ENCODE measurements at places on chromosomes 12 and 14. TPM values are rescaled to one million over a fixed set of nuclear protein-coding genes. Genes with fewer than 3 reads are reported as not detected.

KRT6C gene
- not detected for total RNA-seq

AGAP2 gene
- total RNA-seq, result 5.0 TPM

KRT80 gene
- total RNA-seq, result 0.44 TPM

DNA sequence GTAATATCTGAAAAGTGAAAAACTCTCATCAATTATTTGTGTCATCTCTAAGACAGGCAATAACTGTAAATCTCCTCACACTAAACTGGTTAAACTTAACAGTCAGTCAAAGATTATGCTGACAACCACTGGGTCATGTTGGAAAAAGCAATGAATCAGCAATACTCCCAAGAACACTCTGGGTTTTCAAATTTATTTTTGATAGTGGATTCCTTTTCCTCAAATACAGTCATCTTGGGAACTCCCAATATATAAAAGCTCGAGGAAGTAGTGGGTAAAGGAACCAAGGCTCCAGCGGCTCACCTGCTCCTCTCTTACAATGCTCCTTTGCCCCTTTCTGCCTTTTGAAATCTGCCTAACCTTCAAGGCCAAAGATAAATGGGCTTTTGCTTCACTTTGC is 70.0 kb downstream of the ARMH4 start:
- DNase-seq, result no peak

- no peak for DNase-seq
Observed at GRCh38 chr14:97116546-97116945, 319.4 kb downstream of the VRK1 start.

- no peak for DNase-seq
Observed at GRCh38 chr12:130573766-130574165, 142.3 kb downstream of the RIMBP2 start.

DNA sequence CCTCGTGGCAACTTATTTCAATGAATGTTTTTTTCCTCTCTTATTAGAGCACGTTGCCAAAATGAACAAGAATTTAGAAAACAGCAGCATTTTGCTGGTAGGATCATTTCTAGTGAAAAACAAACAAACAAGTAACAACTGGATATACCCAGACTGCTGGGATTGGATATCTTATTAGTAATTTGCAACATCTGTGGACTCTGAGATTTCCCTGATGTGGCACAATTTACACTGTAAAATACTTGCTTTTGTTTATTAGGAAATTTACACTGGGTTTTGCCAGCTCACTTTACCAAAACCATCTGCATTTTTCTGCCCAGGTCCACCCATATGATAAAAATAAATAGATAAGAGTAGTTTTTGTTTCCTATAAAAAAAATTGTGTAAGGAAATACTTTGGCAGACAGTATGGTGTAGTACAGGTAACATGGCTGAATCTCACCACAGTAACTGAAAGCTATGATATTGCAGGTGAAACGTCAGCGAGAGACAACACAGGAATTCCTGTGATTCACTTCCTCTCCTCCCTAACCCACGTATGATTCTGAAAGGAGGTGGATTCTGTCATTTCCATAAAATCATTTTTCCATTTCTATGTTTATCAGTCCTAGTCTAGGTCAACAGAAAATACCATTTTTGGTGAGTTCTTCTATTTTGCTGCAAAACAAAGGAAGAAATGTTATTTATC is 176.2 kb upstream of the NOVA1 start:
- DNase-seq, result no peak

GRCh38 chr12:95481888-95482287 is 7.9 kb downstream of the METAP2 start:
- no peak for DNase-seq

DNA sequence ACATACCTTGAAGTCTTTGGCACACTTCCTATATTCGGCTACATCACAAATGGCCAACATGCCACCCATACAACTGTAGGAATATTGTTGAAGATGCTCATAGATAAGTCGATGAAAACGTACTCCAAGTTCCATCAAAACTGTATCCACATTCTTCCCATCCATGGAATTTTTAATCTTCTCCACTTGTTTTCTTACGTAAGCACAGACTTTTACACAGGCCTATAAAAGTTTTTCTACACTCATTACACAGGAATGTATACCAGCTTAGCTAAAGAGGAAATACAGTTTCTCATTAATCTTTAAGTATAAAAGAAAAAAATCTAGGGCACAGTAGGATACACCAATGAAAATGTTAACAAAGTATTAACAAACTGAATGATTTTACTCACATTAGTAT is 59.1 kb downstream of the EXOC5 start:
- DNase-seq, result no peak

- DNase-seq, result no peak
Observed at GRCh38 chr14:31920001-31920400, 157.1 kb upstream of the ARHGAP5 start.

GRCh38 chr12:8040791-8041190 is 8.3 kb downstream of the FOXJ2 start:
- no peak for DNase-seq

GRCh38 chr14:98782062-98782461 is 489.9 kb downstream of the BCL11B start:
- no peak for DNase-seq

- DNase-seq, result no peak
Observed at GRCh38 chr12:104873374-104873773, 84.7 kb downstream of the SLC41A2 start.

DNA sequence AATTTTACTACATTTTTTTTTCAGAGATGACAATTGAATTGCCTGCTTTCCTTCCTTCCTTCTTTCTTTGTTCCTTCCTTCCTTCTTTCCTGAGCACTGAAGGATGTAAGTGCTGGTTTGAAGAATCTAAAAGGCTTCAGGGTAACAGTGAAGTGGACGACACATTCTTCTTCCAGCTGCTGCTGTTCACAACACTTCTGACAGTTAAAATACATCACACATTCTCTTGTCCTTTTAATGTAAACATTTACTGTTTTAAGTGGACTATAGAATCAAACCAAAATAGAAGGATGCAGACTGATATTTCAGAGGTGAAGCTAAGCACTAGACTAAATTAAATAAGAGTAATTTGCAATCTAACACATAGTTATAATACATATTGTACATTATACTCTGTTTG is 151.5 kb downstream of the MSRB3 start:
- no peak for DNase-seq

- DNase-seq, result no peak
Observed at GRCh38 chr12:124369827-124370378, 75.0 kb downstream of the RFLNA start.

GRCh38 chr14:34229140-34229539 is 232.9 kb downstream of the SPTSSA start:
- no peak for DNase-seq

DNA sequence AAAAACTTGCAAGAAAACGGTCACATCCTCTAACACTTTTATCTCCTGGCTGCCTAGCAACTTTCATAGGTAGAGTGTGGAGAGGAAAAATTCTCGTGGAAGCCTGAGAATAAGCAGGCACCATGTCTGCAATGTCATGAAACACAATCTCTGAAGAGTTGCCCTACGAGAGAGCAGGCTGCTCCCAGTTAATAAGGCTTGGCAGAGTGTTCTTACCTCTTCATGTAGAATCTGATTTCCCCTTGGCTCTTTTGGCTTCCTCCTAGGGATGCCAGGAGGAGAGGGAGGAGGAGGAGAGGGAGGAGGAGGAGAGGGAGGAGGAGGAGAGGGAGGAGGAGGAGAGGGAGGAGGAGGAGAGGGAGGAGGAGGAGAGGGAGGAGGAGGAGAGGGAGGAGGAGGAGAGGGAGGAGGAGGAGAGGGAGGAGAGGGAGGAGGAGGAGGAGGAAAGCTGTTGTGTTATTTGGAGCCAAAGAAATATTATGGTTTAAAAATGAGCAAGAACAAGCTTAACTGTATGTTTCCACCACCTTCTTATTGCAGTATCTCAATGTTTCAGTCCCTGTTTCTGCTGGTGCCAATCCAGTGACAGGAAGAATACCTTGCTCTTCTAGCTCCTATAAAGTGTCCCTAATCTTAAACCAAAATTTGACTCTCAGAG is 52.9 kb downstream of the EGLN3 start:
- DNase-seq, result no peak
